Left renal cortex interstitium (tissue), 4 donors: ENCODE measurements at places on chromosomes 1 and 21. TPM values are rescaled to one million over a fixed set of nuclear protein-coding genes. Genes with fewer than 3 reads are reported as not detected.

DNA sequence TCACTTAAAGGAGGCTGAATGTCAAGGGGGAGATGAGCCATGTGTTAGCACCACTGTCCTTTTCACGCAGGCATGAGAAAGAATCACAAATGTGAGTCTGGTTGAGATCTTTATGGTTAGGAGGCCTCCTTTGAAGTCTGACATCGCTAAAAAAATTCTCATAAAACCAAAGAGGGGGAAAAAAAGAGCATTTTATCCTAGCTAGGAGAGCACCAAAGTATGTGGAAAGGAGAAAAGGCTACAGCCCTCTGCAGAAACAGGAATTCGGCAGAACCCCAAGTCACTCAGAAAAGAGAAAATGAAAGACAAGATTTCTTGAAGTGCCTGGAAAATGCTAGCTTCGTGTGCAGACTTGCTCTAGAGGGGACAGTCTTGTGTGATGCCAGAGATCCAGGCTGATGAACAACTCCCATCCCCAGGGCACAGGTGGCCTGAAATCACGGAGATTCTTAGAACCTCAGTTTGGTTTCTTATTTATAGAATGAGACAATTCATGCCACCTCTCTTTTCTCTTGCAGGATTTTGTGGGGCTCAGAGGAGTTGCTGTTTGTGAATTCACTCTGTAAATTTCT is 61.5 kb downstream of the RUNX1 start:
- DNase-seq, result no peak

- DNase-seq, result no peak
Observed at GRCh38 chr1:167774710-167775109, 52.9 kb downstream of the MPZL1 start.

- DNase-seq, result no peak
Observed at GRCh38 chr1:68148631-68149030, 83.7 kb downstream of the WLS start.

The ODF2L gene
- 58.6 TPM for polyA plus RNA-seq

The SIPA1L2 gene
- polyA plus RNA-seq, result 40.8 TPM
